NK-92 treated with Interleukin-12 subunit alpha and Interleukin-12 subunit beta, amount 100 ng/mL, for 24 hours (cell line): ENCODE measurements at places on chromosomes 6 and 20.
A peak's percentile ranks its signal among the peaks of the same experiment; 100 is the strongest.

DNA sequence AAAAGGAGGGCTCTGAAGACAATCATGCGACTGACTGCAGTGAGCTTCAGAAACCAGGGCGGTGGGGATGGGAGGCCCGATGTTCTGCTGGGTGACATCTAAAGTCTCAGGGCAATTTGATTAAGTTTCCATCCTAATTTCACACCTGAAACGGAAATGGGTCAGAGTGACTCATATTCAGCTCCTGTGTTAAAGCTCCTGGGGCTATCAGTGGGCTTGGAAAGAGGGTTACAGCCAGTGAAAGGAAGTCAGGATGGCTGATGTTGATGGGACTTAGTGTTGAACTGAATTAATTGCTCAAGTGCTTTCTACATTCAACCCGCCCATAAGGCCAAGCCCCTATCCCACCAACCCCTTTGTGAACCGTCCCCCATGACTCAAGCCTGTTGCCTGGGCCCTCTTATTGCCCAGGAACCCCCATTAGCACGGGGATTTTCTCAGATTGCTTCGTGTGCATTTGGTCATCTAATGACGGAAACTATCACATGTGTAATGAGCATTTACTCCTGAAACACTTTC lies 47.1 kb upstream of the TBC1D7 start:
- DNase-seq = no peak

DNA sequence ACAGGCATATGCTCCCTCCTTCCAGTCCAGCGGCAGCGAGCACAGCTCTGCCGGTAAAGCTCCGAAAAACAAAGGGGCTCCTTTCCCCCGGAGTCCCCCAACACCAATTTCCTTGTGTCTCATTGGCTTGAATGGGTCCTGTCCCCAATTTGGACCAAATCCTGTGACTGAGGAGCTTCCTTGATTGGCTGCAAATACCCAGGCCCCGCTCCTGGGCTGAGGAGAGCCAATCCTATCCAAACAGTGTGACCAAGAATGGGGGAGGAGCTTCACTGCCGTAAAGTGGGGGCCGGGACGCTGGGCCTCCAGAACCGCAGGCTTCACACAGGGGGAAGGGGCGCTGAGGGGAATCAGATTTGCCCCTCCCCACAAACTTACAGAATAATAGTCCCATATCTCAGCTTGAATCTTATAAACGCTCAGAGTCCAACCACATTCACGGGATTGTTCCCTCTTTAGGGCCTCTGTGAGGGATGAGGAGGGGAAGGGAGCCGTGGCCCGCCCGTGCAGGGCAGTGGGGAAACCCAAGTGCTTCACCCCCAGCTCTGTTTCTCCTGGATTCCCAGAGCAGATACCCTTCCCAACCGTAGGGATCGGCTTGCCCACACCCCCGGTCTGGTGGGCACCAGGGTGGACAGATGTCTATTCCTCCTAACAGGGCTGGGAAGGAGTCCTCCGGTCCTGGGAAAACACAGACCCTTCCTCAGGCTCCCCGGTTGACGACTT lies 141.0 kb upstream of the MLN start:
- DNase-seq = no peak

DNA sequence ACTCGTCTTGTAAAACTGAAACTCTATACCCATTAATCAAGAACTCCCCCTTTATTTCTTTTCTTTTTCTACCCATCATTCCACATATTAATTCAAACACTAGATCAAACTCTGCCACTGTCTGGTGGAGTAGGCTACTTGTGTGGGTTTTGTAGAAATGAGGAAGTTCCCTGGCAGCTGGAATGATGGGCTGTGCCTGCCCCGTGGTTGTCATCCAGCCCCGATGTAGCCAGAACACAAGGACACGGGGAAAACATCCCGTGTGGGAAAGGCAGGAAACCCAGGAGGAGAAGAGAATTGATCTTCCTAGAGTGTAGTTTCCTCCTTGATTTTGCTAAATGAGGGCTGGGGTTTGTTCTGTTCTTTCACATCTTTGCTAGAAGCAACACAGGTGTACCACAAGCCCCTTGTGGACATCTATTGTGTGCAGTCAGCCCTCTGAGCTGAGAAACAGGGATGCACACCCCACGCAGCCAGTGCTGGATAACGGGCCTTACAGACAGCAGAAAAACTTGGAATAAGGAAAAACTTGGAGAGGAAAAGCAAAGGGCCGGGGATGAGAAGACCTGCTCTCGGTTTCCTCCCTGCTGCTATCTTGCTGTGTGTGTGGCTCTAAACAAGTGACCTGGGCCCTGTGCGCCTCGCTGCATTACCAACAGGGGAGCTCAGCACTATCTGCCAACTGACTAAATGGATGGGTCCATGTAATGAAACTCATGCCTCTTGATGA lies 88.0 kb downstream of the SCML4 start:
- DNase-seq = no peak

DNA sequence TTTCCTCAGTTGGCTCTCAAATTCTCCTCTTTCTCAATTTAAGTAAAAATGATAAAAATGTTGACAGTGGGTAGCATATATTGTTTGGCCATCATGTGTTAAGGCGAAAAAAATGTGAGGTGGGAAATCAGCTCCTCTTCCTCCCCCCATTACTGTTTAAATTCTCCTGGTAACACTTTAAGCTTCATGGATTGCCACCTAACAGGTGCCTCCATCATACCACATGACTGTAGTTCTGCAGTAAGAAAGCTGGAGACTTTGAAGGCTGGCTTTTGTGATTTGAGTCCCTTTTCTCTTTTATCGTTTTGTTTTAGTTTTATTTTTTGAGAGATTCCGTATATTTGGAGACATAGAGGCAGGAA lies 1.2 kb downstream of the ZFAND3 start:
- no peak for DNase-seq

DNA sequence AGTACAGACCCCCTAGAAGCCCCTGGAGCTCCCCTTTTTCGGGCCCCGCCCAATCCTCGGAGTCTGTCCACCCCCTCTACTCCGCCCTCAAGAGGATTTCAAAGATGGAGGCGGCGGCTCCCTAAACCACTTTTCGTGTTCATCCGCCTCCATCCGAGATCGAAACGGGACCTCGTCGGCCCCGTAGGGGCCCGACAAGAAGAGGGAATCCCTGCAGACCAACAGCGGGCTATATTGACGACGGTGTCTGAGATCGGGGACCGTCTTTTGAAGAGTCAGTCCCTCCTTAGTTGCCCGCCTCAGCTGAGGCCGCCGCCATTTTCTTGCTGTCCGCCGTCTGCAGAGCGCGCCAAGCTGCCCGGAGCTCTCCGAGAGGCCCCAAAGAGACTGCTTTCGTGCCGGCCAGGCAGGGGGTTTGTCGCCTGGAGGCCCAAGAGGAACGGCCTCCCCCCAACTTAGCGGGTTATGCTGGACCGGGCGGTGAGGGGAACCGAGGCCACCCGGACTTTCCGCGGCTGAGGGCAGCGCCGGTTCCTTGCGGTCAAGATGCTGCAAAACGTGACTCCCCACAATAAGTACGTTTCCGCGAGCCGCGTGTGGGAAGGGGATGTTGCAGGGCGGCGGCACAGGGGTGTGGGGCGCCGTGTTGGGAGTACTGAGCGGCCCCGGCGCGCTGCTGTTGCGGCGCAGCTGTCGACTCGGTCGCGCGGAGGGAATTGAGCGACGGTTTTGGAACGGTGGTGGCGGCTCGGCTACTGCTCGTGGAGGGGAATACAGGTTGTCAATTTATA lies 4.2 kb downstream of the BRD2 start:
- peak; percentile 80 for DNase-seq

GRCh38 chr6:138659998-138660397 lies 113.6 kb upstream of the CCDC28A start:
- no peak for DNase-seq

DNA sequence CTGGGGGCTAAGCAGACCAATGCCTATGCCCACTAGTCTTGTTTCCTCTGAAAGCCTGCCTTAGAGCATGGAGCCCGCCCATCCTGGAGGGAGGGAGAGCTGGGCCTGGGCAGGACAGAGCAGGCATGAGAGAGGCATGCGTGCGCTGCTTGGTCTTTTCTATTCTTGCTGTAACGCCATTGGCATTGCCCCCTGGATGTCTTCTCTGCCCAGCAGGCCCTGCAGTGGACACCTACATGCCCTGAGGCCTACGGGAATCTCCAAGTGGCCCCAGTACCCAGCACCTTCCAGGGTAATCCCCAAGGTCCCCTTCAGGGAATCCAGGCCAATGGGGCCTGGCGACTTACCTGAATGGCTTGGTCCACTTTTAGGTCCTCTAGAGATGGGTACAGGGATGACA lies 8.9 kb downstream of the SDCBP2 start:
- DNase-seq = no peak

DNA sequence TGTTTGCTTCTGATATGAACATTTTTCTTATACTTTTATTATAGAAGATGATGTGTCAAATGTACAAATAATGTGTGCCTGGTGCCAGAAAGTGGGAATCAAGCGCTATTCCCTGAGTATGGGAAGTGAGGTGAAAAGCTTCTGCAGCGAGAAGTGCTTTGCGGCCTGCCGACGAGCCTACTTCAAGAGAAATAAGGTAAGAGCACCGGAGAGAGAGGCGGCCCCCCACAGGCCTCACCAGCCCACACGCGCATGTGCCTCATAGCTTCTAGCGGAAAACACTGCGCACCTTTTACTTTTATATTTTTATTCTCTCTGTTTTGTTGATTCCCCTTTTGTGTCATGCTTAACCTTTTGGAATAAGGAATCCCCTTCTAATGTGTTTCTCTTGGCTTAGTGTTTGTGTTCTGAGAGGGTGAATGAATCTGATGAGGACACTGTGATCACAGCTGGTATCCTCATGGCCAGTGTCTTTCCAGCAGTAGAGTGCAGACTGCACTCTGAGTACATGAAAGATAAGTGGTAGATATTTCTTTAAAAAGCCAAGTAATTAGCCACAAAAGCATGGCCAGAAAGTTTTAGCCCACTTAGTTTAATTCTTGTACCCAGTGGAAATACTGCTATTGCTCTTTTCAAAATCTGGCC lies 43.6 kb downstream of the SOBP start:
- DNase-seq = no peak

DNA sequence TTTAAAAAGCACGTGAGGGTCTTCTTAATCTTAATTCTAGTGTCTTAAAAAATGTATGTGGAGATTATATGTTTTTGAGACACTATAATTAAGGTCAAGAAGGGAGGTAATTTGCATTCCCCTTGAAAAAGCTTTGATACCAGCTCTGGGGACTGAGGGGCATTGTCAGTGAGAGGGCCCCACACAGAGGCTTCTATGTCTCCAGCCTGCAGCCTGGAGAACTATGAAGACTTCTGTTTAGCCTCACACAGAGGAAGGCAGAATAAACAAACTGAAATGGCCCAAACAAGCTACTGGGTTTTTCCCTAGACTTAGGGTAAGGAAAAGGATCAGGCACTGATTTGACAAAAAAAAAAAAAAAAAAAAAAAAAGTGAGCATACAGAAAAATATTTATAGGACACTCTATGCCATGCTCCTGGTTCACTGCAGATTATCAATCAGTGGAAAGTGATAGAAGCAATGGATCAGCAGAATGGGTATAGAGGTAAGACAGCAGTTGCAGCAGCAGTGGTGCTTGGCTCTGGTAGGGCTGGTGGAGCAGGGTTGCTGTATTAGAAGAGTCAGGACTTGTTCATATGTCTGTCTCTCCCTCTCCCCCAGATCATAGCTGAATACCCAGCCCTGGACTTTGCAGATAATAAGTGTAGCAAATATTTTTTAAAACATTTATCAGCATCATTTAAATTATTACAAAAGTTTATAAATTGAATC lies 85.4 kb downstream of the KLHL32 start:
- no peak for DNase-seq
